Renal pelvis (tissue), 12 donors: ENCODE measurements at places on chromosomes 6 and 20.

- peak; percentile 56 for DNase-seq
Observed at GRCh38 chr20:31833130-31833930, 12.1 kb downstream of the FOXS1 start.

DNA sequence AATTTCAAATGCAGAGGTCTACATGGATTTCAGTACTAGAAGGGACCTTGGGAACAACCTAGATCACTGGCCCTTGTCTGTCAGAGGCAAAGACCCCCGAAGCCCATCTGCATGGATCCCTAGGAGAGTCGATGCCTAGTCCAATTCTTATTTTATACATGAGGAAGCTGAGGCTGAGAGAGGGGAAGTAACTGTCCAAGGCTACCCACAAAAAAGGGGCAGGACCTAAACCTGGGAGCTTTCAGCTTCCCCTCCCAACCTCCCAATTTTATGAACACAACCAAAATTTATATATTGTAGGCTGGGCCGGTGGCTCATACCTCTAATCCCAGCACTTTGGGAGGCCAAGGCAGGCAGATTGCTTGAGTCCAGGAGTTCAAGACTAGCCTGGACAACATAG, 73.2 kb downstream of the TRERF1 start:
- DNase-seq = no peak

DNA sequence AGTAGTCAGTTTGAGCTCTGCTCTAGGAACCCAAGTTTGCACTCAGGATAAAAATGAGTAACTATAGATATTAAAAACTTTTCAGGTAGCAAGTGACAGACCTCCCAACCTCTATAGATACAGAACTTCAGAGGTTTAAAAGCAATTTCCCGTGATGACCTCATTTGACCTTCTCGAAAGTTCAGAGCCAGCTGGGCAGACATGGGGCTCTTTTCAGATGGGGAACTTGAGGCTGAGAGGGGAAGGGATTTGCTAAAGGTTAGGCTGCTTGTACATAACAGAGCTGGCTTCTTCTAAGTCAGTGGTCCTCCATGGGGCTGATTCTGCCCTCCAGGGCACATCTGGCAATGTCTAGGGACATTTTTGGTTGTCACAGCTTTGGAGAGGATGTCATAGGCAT, 58.8 kb upstream of the ZNF831 start:
- DNase-seq = no peak

DNA sequence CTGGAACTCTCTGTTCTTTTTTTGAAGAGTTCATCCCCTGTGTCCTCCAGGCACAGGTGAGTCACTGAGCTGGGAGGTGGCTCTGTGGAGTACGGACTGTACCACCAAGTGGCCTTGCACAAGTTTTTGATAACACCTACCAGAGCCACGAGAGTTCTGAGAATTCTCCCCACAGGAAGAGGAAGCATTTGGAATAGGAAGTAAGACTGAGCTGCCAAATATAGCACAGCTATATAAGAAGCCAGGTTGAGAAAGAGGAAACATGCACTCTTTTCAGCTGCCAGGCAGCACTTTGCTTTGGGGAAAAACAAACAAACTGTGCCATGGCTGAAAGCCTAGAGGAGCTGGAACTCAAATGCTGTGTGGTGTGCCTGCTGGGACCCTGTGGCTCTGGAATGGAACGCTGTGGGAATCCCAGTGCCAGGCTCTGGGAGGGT, 70.8 kb upstream of the RIPOR2 start:
- DNase-seq = no peak

DNA sequence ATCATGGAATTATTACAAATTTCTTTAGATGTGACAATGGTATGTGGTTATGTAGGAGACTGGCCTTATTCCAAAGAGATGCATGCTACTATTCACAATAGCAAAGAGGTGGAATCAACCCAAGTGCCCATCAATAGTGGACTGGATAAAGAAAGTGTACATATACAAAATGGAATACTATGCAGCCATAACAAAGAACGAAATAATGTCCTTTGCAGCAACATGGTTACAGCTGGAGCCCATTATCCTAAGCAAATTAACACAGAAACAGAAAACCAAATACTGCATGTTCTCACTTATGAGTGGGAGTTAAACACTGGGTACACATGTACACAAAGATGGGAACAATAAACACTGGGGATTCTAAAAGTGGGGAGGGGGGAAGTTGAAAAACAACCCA, 69.7 kb downstream of the NUDT3 start:
- no peak for DNase-seq

DNA sequence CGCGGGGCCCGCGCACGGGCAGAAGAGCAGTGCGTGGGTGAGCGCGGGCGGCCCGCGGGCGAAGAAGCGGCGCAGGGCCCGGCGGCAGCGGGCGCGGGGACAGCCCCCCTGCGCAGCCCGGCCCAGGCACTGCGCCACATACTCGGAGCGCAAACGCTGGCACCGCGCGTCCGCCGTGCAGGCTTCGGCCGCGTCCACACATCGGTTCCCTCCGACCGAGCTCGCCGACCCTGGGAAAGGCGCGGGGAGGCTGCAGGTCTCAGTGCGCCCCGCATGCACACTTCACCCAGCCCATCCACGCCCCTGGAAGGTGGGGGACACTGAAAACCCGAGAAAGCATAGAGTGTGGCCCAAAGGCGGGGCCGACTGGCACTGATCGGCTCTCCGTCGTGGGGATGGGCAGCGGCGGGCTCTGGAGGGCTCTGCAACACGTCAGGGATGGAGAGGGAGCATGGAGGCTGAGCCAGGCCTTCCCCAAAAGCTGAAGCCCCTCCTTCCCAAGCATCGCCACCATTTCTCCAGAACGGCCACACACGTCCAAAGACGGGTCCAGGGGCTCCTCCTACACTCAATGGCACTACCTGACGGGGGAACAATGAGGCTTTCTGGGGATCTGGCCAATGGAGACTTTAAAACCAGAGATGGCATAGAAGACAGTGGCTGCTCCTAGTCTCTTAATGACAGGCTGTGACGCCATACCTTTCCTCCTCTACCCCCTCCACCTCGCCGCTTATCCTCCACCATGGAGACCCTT, 2.0 kb downstream of the GFRA4 start:
- DNase-seq = no peak

DNA sequence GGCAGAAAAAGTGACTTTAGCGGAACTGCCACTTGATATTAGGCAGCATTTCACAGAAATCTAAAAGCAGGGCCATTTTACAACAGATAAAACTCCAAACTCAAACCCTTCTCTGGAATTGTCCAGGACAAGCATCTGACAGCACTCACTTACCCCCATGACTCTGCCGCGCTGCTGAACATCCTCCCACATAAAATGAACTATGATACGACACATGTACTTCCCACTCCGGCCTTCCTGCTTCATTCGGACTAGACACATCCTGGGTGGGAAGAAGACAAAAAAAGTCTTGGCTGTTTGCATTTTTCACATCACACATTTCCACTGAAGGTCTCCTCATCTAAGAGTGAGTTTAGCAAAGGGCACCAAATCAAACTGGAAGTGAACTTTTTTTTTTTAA, 54.8 kb upstream of the FAM83C start:
- DNase-seq = no peak

DNA sequence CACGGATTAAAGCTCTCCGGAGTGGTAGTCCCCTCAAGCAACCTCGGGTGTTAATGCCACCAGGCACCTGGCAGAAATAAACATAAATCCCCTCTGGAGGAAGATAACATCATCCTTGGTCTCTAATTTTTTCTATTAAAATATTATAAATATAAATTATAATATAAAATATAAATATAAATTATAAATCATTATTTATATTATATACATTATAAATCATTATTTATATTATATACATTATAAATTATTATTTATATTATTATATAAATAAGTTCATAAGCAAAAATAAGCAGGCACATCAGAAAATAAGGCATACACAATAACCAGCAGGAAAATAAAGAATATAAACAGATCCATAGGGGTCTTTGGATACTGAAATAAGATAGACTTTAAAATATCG, 39.2 kb downstream of the GABRR2 start:
- DNase-seq = no peak

DNA sequence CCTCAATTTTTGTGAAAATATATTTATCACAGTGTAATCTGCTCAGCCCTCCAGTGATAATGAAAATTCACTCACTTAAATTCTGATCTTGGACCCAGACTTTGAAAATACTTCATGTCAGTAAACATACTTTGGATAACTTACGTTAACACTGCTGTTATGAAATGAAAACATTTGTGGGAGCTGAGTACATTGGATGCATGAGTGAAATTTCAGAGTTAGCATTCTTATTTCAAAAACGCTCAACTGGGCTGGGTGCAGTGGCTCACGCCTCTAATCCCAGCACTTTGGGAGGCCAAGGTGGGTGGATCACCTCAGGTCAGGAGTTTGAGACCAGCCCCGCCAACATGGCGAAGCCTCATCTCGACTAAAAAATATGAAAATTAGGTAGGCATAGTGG, 196.4 kb downstream of the UTRN start:
- no peak for DNase-seq

DNA sequence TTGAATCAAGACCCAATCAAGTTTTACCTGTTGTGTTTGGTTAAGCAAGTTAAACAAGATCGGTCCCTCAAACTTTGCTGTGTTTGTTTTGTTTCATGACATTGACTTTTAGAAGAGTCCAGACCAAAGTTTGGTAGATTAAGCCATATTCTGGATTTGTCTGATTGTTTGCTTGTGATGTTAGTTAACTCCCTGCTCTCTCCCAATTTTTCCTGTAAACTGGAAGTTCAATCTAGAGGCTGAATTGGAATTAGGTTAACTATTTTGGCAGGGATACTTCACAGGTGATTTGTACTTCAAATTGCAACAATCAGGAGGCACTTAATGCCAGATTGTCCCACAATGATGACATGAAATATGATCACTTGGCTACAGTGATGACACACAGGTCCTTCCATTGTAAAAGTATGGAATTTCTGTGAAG, 13.6 kb upstream of the SH3BGRL2 start:
- no peak for DNase-seq

GRCh38 chr6:36069573-36069972, 42.0 kb downstream of the MAPK14 start:
- no peak for DNase-seq

DNA sequence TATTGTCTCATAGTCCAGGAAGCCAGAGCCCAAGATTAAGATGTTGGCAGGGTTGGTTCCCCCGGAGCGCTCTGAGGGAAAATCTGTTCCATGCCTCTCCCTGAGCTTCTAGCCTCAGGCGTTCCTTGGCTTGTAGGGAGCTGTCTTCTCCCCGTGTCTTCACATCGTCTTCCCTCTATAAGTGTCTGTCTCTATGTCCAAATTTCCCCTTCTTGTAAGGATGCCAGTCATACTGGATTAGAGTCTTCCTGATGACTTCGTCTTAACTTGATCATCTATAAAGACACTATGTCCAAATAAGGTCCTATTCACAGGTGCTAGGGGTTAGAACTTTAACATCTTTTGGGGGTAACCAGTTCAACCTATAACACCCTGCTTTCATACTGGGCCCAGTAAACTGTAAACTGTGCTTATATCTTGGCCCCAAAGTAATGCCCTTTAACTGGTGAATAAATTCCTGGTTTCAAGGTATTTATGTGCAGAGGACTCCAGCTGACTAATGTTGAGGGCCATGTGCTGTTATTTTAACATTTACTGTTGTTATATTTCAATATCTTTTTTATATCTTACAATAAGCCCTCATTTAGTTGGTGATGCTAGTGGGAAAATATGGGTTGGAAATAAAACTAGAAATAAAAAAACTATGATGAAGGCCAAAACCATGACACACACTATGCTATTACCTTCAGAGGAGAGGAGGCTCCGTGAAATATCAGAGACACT, 101.7 kb upstream of the IYD start:
- no peak for DNase-seq

- DNase-seq = no peak
Observed at GRCh38 chr6:1599469-1599868, 10.2 kb upstream of the FOXC1 start.

DNA sequence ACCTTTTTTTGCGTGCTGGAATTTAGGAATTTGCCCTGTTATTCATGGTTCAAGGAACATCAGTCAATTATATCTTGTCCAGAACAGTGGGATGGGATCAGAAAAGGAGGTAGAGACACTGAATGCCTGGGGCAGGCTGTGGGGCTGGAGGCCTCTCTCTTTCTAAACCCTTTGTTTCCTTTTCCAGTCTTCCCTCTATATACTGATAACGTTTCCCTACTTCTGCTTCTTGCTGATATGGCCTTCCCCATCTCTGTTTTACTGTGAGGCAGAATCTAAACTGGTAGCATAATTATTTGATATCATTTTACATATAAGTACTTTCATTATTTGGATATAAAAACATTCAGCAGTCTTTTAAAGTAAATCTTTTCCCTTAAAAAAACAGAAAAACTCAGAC, 67.5 kb downstream of the DNAH8 start:
- no peak for DNase-seq

- no peak for DNase-seq
Observed at GRCh38 chr20:64105846-64106434, 1.4 kb downstream of the NPBWR2 start.

GRCh38 chr6:42452171-42453030, 675 bp upstream of the TRERF1 start:
- peak; percentile 84 for DNase-seq

GRCh38 chr6:170024940-170025339, 265.9 kb downstream of the DLL1 start:
- DNase-seq = no peak

DNA sequence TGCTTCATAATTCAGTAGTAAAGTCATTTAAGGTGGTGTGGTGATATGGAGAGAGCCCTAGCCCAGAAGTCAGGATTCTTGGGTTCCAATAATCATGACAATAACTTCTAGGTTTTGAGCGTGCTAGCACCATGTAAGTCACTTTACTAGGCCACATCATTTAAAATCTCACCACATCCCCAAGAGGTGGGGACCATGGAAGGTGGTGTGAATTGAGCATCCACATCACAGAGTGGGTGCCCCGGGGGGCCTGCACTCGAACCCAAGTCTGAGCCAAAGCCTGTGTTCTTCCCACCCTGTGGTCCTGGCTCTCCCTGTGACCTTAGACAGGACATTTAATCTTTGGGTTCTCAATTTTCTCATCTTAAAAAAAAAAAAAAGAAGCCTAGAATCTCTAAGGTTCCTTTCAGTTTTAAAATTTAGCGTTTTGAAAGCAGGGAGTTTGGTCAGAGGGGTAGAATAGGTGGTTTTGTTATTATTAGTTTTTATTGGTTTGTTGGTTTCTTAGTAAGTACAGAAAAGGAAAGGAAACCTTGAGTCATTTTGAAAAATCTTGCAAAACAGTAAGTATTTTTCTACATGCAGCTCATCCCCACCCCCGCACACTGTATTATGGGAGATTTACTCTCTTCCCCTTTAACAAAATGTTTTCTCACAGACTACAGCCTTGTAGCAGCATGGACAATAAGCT, 26.4 kb downstream of the ARMC2 start:
- no peak for DNase-seq

DNA sequence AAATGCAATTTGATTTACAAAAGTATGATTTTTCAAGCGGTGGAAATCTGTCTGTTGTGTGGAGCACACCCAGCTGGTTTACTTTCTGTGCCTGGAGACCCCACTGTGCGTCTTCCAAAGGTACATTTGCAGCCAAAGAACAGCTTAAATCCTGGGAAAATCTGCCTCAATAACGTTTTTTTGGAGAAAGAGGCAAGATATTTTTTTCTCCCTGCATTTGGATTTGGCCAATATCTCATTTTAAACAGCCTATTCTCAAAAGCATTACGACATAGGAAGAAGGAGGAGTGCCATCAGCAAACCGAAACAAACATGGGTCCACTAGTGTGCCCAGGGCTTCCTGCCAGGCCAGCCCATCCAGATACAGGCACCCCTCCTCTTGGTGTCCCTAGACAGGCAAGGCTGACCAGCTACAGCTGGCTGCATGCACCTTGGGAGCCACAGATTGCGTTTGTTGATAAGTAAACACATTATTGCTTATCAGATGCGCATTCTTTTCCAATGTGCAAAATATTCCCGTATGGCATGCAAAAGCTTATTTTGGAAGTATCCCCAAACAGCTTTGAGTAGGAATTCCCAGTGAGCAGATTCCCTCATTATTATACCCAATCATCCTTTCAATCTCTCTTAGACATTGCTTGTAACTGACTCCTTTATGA, 184.5 kb upstream of the MARCKS start:
- no peak for DNase-seq
